T-helper 17 cell (primary cell): ENCODE measurements at places on chromosomes 7 and 10.

GRCh38 chr10:3090914-3091787, 23.8 kb downstream of the PFKP start:
- no peak for DNase-seq

DNA sequence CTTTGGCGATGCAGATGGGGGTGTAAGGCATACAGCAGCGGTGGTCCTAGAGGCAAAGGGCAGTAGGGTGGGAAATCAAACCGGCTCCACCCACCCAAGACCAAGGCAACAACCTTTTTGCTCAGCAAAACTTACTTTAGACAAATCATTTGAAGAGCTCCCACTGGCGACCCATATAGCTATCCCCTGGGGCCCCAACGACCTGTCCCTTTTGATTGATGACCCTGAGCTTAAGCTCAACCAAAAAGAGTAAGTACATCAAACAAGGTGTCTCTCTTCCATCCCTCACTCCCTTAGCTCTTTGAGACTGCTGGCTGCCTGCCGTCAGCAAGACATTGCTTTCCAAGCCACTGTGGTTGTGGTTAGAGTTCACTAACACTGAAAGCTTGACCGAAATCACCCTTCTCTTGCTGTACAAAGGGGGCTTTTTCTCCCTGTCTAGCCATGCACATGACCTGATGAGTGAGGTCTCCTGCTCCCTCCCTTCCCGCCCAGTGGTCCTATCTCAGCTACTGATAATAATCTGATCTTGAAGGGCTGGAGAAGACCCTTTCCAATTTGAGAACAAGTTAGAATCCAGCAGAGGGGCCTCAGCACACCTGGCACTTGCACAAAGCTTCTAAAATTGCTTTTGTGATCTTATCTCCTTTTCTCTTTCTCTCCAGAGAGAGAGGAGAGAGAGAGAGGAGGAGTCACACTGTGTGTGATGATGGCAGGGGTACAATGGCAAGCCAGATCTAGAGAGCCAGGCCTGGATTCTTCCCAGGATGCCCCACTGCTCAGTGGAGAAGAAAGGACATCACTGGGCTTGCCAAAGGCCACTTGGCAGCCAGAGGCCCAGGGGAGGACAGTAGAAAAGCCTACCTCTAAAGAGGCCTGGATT, 42.2 kb downstream of the XPNPEP1 start:
- no peak for DNase-seq

GRCh38 chr10:126309228-126309883, 78.9 kb downstream of the ADAM12 start:
- DNase-seq, result no peak

GRCh38 chr7:128783143-128783861, 7.7 kb upstream of the OPN1SW start:
- no peak for DNase-seq

DNA sequence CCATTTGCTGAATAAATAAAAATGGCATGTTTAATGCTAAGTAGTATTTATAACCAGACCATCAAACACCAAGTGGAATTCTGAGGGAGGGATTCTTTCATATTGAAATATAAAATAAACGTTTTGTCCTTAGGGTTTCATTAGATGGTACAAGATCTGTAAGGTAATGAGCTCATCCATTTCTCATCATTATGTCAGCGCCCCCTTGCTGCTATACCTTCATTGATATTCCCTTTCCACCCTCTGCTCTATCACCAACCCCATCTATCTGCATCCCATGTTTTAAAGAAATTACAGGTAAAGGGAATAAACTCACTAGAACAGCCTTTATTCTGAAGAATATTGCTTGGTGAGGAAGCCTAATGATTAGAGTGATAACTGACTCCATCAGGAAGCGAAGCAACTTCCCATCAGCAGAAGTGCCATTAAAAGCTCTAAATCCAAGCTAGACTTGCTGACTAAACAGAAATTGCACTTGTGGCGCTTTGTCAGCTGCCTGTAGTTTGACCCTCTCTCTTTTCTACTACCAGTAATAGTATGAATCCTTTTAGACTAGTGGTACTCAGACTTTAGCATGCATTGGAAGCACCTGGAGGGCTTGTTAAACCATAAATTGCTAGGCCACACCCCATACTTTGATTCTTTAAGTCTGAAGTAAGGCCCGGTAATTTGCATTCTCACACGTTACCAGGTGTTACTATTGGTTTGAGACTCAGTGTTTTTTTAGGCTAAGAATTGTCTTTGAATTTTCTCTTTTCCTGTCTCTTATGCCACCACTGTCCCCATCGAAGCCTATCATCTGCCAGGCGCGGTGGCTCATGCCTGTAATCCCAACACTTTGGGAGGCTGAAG, 27.5 kb downstream of the ADD3 start:
- no peak for DNase-seq
